ENCODE measurements at places on chromosomes 3 and 15.

- no peaks in the 10 kb centered on the region for H3K36me3 ChIP-seq
- no peak overlapping the region for H3K27ac ChIP-seq
- H3K4me3 ChIP-seq, result no peak overlapping the region
- DNase-seq, result no peak
These were observed 88.9 kb upstream of the SNTN start for GRCh38 chr3:63563572-63563971.

GRCh38 chr3:42476225-42477125, 26.0 kb upstream of the VIPR1 start:
- DNase-seq, result no peak
- H3K27me3 ChIP-seq, result peaks cover 71% of the 10 kb centered on the region
- H3K4me1 ChIP-seq, result no peaks in the 10 kb centered on the region
- H3K36me3 ChIP-seq, result no peaks in the 10 kb centered on the region
- H3K27ac ChIP-seq, result no peak overlapping the region
- H3K4me3 ChIP-seq, result no peak overlapping the region

GRCh38 chr15:95684693-95685115, 645.8 kb upstream of the NR2F2 start:
- no peaks in the 10 kb centered on the region for H3K27me3 ChIP-seq
- H3K27ac ChIP-seq, result no peak overlapping the region
- no peak overlapping the region for H3K4me3 ChIP-seq
- no peak for DNase-seq

- H3K27ac ChIP-seq, result no peak overlapping the region
- no peaks in the 10 kb centered on the region for H3K27me3 ChIP-seq
- no peak for DNase-seq
- peaks cover 16% of the 10 kb centered on the region for H3K4me1 ChIP-seq
- peaks cover 6% of the 10 kb centered on the region for H3K36me3 ChIP-seq
- H3K4me3 ChIP-seq, result no peak overlapping the region
These were observed 29.3 kb upstream of the SACM1L start for GRCh38 chr3:45659661-45660566.

Measured in central memory CD8-positive, alpha-beta T cell (primary cell).